ENCODE measurements at places on chromosomes 4 and X.

GRCh38 chr4:16443504-16444088 is 217.3 kb upstream of the TAPT1 start:
- DNase-seq, result no peak

DNA sequence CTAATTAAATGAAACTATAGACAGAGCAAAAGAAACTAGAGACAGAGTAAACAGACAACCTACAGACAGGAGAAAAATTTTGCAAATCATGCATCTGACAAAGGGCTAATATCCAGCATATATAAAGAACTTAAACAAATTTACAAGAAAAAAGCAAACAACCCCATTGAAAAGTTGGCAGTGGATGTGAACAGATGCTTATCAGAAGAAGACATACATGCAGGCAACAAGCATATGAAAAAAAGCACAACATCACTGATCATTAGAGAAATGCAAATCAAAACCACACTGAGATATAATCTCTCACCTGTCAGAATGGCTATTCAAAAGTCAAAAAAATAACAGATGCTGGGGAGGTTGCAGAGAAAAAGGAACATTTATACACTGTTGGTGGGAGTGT is 14.8 kb downstream of the ZNF280C start:
- DNase-seq, result no peak

GRCh38 chrX:7985568-7985967 is 58.4 kb upstream of the PNPLA4 start:
- no peak for DNase-seq

DNA sequence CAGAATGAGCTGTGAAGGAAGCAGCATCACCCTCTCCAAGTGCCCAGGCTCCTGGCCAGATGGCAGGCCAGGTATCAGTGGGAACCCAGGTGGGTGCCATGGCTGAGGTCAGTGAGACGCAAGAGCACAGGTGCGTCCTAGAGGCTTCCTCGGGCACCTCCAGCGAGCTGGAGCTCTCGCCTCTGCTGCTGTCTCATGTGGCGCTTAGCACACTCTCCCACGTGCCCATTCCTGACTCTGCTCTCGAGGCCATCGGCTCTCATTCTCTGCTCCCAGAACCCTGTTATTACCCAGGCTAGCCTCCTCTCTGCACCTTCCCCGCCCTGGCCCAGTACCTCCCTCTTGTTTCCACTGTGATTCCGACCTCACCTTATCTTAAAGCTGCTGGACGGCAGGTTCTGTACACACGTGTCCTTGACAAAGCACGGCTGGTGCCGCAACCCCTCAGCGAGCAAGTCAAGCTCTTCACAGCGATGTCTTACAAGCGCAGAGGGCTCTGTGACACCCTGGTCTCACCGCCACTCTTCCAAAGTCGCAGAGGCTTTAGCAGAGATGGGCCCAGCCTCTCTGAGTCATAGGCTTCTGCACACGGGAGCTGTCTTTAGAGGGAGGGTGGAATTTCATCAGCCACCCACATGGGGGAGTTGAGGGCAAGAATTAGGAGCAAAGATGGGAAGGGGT is 15.4 kb upstream of the MSANTD1 start:
- no peak for DNase-seq

DNA sequence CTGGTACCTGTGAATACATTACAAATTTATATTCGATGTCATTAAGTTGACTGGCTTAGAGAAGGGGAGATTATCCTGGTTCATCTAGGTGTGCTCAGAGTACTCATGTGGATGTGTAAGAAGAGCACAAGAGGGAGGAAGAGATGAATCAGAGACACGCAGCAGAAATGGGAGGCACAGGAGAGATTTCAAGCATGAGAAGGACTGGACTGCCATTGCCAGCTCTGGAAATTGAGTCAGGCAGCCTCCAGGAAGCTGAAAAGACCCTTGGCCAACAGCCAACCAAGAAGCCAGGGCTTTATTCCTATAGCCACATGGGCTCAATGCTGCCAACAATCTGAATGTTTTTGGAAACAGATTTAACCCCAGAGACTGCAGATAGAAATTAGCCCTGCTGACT is 1390.0 kb downstream of the STIM2 start:
- DNase-seq, result no peak

Data from activated CD4-positive, alpha-beta T cell treated with anti-CD3 and anti-CD28 coated beads for 4 hours (primary cell).